ENCODE measurements at places on chromosomes 2 and 18.
A peak's percentile ranks its signal among the peaks of the same experiment; 100 is the strongest.

- DNase-seq: no peak
These were observed 358.5 kb upstream of the HNRNPA3 start for GRCh38 chr2:176854062-176854461.

- no peak for DNase-seq
These were observed 58.7 kb downstream of the SLC40A1 start for GRCh38 chr2:189521699-189522434.

DNA sequence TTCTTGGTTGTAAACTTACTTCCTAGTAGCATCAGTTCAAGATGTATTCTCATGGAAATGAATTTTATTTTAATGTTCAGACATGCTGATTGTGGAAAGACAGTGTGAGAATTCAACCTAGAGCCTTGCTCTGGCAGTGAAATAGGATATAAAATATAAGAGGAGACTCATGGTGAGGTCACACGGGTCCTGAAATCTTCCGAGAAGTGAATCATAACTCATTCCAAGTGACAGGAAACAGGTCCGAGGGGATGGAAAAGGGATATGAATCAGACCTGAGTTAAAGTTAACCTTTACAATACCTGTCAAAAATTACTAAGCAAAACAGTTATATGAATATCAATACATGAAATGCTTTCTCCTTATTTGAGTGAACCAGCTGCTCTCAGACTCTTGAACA lies 185.2 kb upstream of the LRRTM1 start:
- DNase-seq: no peak

GRCh38 chr2:190881084-190881597 lies 520 bp downstream of the GLS start:
- no peak for DNase-seq

DNA sequence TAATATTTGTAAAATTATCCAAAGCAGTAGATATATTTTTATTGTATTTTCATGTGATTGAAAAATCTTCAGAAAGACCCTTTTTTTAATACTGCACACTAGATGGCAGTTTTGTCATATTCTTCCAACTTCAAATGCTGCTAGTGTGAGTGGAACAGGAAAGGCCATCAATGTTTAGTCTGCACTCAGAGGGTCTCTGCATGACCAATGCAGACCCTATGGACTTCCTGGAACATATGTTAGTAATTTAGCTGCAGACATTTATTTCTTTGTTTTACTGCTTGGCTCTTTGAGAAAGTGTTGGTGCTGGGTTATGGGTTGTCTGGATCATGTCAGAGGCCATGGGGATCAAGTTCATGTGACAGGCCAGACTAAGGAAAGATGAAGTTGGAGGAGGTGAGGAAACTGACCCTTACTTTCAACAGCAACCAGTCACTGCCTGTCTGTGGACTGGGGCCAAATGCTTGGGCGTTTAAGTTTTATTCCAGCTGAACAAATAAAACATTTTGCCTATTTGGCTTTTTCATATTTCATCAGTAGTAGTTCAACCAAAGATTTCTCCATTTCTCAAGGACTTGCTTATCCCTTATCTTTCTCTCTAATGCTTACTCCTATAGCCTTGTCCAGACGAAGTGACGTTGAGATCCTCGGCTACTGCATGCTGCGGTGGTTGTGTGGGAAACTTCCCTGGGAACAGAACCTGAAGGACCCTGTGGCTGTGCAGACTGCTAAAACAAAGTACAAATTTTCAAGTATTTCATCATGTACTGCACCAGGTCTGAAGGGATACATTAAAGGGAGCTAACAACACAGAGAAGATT lies 84.8 kb downstream of the VRK2 start:
- DNase-seq: no peak

- no peak for DNase-seq
These were observed 242.4 kb downstream of the LDLRAD4 start for GRCh38 chr18:13460946-13461345.

- no peak for DNase-seq
These were observed 46.4 kb downstream of the UXS1 start for GRCh38 chr2:106147665-106148064.

DNA sequence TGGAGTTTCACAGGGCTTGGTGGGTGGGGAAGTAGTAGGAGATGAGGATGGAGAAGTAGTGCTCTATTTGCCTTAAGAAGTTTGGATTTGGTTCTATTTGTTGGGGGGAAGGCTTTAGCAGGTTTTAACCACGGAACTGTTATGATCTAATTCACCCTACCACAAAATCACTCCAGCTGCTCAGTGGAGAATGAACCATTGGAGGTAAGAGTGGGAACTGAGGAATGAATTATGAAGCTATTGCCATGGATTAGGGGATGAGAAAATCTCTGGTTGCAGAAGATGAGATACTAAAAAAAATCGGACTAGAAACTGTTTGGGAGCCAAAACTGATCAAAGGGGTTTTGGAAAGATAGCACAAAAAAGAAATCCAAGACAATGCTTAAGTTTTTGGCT lies 488.9 kb downstream of the DLGAP1 start:
- DNase-seq: no peak

- DNase-seq: no peak
These were observed 6.8 kb downstream of the MEIS1 start for GRCh38 chr2:66441581-66442320.

DNA sequence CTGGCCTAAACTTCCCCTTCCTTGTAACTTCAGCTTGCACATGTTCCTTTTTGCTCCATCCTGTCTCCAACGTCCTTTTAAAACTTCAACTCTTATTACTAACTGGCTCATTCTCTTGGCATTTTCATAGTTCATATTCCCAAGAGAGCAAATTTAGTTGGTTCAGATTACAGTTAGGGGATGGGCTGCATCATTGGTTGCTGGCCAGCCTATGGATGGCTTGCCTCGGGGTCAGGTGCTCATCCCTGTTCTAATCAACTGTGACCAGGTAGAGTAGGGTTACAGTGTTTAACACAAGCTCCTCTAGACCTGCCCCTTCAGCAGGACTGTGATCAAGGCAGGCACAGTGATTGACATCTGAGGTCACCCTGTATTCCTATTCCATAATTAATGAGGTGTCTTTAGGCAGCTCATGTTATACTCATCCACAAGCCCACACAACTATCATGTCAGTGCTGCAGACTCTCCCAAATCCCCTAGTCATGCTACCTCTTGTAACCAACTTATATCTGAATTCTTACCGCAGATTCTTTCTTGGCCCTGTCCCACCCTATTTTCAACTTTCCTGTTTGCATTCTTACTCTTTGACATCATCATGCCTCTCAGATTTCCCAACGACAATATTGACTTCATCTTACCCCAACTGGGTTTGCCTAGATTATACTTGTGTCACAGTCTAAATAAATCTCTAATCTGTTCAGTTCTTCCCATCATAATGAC lies 293.3 kb downstream of the MTX2 start:
- no peak for DNase-seq

DNA sequence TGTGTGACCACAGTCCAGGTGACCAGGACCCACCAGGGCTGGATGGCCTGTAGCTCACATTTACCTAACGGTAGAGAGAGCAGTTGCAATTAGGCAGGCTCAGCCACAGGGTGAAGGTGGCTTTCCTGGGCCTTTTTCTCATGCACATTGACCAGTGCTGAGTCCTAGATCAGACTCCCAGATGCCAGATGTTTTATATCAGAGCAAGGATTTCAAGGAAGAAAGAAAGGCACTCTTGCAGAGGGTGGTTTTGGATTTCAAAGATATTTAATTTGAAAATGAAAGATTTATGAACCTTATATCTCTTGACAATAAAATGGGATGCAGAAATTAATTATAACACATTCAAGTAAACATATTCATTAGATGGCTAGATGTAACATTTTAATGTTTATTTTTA lies 694.2 kb upstream of the GYPC start:
- no peak for DNase-seq

DNA sequence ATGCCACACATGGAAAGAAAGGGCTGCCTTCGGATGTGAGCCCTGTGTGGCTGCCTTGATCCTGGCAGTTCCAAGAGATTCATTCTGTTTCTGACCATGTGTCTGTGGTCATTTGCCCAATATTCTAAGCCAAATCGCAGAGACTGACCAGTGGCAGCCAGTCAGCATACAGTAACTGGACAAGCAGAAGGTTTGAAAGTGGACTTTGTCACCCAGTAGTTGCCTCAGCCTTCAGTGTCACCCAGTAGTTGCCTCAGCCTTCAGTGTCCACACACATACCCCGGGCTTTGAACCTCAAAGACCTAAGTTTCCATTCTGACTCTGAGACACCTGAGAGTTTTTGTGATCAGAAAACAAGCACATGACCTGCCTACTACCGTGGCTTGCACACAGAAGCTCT lies 5.0 kb downstream of the RFX8 start:
- no peak for DNase-seq

GRCh38 chr2:84939426-84940087 lies 31.4 kb upstream of the KCMF1 start:
- DNase-seq: peak; percentile 59

DNA sequence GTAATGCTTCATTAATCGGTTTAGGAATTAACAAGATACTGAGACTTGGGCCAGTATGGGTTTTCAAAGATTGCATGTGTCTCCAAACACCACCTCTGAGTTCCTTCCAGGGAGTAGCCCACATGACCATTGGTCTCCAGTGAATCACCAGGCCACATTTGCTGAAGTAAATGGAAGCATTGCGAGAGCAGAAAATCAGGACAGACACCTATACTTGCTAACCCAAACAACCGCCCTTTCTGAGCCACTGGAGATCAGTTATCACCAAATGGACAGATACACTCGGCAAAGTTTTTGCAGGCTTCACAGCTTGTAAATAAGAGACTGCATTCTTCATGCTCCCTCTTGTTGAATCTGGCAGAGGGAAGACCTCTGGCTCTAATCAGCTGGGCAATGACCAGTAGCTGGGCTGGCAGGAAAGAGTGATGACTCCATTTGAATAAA lies 40.9 kb downstream of the GATA6 start:
- DNase-seq: no peak

DNA sequence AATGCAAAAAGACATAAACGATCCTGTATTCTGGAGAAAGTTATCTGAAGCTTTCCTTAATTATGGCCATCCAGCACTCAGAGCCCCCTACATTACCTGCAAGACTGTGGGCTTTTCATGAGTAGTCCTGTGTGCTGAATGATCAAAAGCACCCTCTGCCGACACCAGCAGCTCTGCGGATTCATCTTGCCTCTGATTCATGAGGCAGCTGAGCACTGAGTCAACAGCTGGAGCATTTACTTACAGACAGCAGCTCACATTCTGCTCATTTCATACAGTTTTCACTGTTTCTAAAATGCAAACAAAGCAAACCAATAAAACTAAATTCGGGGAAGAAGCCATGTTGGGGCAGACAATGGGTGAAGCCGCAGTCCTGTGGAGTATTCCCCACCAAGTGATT lies 886.5 kb downstream of the CNTNAP5 start:
- no peak for DNase-seq

DNA sequence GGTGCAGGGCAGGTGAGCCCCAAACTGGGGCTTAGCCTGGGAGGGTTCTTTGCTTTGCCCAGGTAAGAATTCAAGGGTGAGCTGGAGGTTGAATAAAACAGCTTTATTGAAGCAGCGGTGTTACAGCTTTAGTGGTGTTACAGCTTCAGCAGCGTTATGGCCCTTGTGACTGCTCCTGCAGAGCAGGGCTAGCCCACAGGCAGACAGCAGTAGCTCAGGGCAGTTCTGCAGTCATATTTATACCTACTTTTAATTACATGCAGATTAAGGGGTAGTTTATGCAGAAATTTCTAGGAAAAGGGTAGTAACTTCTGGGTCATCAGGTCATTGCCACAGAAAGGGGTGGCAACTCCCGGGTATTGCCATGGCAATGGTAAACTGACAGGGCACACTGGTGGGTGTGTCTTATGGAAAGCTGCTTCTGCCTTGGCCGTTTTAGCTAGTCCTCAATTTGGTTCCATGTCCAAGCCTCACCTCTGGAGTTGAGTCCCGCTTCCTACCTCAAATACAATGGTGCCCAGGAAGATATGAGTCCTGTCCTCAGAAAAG lies 78.2 kb downstream of the THNSL2 start:
- DNase-seq: no peak

DNA sequence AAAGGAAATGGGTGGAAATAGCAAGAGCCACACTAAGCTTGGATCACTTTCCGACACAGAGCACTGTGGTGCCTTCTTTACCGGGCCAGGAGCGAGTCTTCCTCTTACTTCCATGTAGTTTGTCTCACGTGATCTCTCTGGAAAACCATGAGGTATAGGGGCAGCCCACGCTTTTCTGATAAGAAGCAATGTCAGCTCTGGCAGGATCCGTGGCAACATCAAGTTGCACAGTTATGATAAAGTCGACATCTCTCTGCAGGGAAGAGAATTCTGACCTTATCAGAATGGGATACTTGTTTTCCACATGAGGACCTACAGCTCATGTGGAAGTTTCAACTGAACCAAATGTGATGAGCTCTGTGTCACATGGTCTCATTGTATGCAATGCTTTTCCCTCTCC lies 29.5 kb downstream of the MSGN1 start:
- DNase-seq: no peak

DNA sequence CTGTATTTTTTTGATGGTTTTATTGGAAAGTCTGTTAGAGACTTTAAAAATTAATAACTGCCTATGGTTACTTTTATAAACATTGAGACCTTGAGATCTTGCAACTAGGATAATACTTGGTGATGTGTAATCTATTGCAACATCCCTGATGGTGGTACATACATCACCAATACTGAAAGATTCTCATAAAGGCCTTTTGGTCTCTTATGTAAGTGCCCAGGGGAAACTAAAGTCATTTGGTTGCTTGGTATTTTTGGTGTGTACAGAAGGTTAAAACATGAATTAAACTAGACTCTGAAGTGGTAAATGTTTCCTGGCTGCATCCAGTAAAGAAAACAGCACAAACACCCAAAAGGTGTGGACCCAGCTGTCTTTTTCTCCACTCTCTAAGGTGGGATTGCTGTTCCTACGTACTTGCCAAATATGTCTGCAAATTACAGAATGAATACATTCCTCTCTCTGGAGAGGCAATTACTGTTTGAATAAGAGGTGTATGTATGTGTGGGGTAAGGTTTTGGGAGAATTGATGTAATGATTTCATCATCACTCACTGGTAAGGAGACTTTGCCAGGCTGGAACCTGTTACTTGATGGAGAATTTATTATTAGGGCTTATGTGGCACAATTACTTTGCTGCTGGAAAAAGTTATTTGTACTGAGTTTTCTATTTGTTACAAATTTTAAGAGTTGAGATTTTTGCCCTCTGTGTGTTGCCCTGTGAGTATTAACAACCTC lies 3.6 kb downstream of the B3GNT2 start:
- DNase-seq: no peak

GRCh38 chr2:62099523-62100175 lies 96.3 kb upstream of the B3GNT2 start:
- DNase-seq: no peak

- no peak for DNase-seq
These were observed 3.1 kb downstream of the CCL20 start for GRCh38 chr2:227816507-227817294.

DNA sequence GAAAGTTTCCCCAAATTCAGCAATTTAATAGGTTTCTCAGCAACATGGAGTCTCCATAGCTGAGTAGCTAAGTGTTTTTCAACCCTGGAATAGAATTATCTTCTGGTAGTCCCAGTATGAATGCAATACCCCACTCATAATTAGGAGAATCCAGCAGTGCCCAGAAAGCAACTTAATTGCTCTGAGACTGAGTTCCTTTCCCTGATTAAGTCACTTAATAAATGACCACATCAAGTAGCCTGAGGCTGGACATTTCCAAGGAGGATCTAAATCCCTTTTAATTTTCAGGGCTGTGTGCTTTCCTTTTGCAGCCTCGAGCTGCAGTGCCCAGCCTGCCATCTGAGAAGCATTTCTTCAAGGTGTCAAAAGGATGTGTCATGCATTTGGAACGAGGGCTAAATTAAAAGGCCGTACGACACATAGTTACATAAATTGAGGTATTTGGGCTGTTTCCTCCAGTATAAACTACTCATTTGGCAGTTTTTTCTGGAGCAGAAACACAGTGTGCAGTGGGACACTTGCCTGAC lies 17.7 kb upstream of the SIX2 start:
- DNase-seq: no peak
